ENCODE measurements at places on chromosomes 6 and 20.

DNA sequence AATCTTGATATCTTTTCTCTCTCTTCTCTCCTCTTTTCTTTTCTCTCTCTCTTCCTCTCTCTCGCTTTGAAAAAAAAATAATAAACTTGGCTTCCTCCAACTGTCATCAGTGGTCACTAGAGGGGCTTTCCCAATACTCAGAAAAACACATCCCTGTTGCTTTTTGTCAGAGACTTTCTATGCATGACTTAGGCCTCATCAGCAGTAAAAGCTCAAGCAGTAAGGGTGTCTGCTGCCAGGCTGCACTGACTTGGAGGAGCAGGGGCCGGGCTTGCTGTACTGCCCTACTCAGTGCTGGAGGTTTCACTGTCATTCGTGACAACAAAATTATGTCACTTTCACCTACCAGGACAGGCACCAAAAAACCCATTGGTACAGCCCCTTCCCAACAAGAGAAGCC, 272.0 kb downstream of the ADGB start:
- DNase-seq: no peak

DNA sequence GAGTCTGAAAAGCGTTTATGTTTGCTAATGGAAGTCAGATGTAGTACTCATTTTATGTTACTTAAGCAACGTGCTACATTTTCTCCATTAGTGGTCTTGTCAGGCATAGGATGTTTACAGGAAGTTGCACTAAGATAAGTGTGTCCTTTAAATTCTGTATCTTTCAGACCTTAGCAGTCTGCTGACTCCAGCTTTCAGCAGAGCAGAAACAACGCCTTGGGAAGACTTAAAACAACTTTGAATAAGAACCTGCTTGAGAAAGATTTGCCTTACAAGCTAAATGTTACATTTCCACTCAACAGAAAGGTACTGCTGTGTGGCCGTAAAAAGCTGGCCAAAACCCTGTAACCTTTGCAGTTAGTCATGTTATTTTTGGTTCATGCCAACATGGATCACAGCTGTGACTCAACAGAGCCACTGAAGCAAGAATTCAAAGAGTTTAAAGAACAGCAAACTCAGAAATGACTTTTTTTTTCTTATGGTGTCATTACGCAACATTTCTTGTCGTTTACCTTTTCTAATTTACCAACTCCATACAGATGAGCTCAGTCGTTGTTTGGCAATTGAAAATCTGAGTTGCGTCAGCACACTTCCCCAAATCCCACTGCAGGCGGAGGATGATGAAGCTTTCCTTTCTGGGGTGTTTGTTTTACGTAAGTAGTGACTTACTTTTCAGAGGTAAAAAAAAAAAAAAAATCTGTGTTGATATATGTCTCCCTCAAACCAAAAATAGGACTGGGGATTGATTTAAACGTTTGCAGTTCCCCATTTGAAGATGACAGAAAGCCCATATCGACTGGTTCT, 27.9 kb upstream of the BMP6 start:
- DNase-seq: no peak

GRCh38 chr20:58705208-58705926, 12.8 kb downstream of the NPEPL1 start:
- no peak for DNase-seq

DNA sequence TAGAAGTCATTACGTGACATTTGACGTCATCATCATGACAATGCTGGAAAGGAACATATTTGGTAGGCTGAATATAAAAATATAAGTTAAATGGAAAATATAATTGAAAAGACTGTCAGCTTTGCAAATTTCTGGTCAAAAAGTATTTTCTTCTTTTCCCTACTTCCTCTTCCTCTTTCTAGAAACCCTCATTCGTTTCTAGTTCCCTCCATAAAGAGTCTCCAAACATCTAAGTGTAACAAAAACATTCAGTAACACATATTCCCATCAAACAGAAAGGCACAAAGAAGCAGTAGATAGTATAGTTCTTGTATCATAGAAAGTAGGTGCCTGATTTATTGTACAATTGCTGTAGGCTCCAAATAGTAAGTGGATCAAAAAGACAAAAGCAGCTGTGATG, 150.8 kb upstream of the FAM83B start:
- DNase-seq: no peak

GRCh38 chr20:56454754-56455153, 13.7 kb upstream of the RTF2 start:
- no peak for DNase-seq

GRCh38 chr6:43254138-43254817, 11.0 kb downstream of the TTBK1 start:
- no peak for DNase-seq

- no peak for DNase-seq
These were observed 4.2 kb upstream of the CST11 start for GRCh38 chr20:23456873-23457272.

GRCh38 chr6:126027601-126028000, 41.3 kb downstream of the TRMT11 start:
- no peak for DNase-seq

DNA sequence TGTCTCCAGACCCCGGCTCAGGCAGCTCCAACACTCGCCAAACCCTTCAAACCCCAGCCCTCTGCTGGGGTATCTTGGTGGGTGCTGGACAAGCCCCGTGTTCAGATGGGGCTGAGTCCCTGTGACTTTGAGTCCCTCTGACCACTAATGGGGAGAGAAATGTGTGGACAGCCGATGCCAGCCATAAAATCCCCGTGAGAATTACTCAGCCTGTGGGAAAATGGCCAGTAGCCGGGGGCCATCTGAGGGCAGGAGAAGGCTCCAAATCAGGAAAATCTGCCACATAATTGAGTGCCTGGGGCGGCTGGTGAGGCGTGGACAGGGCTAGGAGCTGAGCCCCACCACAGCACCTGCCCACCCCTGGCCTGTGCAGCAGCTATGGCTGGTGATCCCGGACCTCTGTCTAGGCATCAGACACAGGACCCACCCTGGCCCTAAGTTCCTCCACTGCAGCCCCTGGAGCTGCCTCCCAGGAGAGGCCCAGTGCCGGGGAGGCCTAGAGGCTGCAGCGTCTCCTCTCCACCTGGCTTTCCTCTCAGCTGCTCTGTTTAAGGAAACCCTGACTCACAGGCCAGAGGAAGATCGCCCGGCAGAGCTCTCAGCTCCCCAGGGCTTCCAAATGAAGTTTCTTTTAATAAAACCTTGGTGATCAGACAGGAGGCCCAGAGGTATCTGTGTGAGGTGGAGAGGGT, 53.7 kb upstream of the SLCO4A1 start:
- no peak for DNase-seq

GRCh38 chr6:74128536-74128935, 432.5 kb downstream of the CD109 start:
- DNase-seq: no peak

- no peak for DNase-seq
These were observed 197.0 kb upstream of the FKBP1C start for GRCh38 chr6:63014290-63014689.

DNA sequence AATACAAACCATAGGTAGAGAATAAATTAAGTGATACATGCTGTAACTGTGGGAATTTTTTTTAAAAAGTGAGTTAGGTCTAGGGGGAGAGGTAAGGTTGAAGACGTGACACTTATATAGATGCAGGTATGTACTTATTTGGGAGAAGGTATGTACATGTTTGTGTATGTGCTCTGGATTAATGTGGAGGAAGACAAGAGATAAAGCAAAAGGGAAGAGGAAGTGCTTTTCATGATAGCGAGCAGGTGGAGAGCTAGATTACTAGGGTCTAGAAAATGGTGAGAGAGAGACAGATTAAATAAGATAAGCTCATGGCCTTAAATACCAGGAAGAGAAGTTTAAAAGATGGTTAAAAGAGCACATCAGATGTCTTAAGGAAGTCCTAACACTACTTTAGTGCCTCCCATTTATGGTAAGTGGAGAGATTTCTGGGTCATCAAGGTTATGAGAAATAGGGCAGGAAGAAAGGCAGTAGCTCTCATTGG, 92.5 kb downstream of the MAN1A1 start:
- no peak for DNase-seq

DNA sequence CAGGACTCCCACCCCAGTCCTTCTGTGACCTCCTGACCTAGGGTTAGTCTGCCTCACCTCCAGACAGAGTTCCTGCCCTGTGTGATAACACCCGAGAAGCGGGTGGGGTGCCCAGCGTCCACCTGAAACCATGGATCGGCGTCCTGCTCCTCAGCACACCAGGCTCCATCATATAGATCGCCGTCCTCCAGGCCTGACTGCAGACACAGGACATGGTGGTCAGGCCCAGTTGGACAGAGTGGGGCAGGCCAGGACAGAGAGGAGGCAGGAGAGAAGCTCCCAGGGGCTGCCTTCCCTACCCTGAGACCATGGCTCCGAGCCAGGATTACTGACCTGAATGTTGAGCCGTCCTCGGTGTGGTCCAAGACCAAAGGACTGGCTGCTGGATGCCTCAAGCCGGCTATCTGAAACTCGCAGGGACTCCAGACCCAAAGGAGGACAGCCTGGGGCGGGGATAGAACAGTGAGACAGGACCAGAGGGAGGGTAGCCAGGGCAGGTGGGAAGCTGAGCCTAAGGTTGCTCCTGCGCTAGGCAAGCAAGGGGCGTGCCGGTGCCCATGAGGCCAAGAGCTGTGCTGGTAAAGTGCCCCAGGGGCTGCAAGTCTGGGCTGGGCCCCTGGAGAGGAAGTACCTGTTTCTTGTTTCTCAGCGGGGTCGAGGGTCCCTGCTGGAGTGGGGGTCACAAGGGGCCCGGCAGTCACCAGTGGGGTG, 2.2 kb downstream of the CPXM1 start:
- no peak for DNase-seq

GRCh38 chr6:151349651-151350270, 41.6 kb downstream of the ZBTB2 start:
- no peak for DNase-seq

Data from nucleus accumbens (tissue), 56 donors.